PC-9 (cell line): ENCODE measurements at places on chromosomes 6 and 20. TPM values are rescaled to one million over a fixed set of nuclear protein-coding genes. Genes with fewer than 3 reads are reported as not detected.
A peak's percentile ranks its signal among the peaks of the same experiment; 100 is the strongest.

SCUBE3 gene
- 0.10 and 0.17 TPM in 2 replicates for total RNA-seq

CST5 gene
- total RNA-seq, result 0.93 and 2.2 TPM in 2 replicates

- DNase-seq, result no peak
Observed at GRCh38 chr6:117272032-117272866, 6.9 kb downstream of the VGLL2 start.

KIAA0408 gene
- not detected in 2 replicates for total RNA-seq

DNA sequence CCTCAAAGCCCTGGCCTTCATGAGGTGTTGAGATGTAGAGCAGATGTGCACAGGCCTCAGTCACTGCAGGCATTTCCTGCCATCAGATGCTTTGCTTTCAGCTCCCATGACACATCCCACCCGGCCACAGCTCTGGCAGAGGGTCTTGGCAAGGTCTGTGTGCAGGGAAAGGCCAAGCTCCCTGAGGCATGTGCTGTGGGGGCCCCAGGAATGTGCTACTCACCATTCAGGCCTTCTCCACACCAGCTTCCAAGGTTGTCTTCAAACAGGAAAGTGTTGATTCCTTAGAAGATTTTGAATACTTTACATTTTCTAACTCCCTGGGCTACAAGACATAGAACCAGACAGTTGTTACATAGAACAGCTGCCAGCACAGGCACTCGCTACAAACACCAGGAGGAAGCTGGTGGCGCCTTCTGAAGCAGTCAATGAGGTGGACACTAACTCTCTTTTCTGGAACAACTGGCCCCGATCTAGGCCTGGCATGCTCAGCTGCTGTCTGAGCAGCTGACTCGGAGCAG is 27.8 kb downstream of the CASS4 start:
- DNase-seq, result peak; percentile 41

GRCh38 chr6:138862456-138862855 is 66.6 kb downstream of the ECT2L start:
- DNase-seq, result no peak

- DNase-seq, result no peak
Observed at GRCh38 chr6:46451343-46451742, 39.9 kb downstream of the RCAN2 start.

DNA sequence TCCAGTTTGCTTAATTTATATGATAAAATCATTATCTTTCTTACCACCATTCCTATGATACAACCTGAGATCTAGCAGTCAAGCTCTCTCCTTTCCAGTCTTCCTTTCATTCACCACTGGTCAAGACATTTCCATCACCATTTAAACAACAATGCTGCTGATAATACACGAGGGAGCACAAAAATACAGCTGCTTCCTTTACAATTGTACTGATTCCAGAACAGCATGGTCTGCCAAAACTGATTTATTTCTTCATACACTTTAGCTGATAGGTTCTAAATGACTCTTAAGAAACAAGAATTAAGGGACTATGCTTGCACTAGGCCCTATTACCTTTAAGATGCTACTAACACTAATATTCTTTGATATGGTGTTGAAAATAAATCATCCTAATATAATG is 65.0 kb downstream of the EPM2A start:
- DNase-seq, result no peak

SNRPB gene
- total RNA-seq, result 310 and 349 TPM in 2 replicates

PI3 gene
- 4.6 and 6.6 TPM in 2 replicates for total RNA-seq

HBS1L gene
- 70.5 and 84.4 TPM in 2 replicates for total RNA-seq

GRCh38 chr6:27239258-27239657 is 8.2 kb upstream of the PRSS16 start:
- no peak for DNase-seq

CLPSL2 gene
- total RNA-seq, result 0.76 TPM in 1 of 2 replicates, not detected in the other

DNA sequence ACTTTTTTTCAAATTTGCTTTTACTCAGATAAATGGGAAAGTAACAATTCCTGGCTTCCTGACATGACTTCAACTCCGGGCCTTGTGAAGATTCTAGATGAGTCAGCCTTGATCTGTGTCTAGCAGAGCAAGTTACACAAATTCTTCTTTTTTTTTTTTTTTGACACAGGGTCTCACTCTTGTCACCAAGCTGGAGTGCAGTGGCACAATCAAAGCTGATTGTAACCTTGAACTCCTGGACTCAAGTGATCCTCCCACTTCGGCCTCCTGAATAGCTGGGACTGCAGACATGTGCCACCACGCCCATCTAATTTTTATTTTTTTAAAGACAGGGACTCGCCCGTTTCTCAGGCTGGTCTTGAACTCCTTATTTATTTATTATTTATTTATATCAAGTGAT is 7.3 kb upstream of the ARHGAP18 start:
- no peak for DNase-seq

NKX2-2 gene
- total RNA-seq, result not detected in 2 replicates

BAK1 gene
- 24.6 and 28.4 TPM in 2 replicates for total RNA-seq

ATG5 gene
- 38.1 and 39.8 TPM in 2 replicates for total RNA-seq

GRCh38 chr6:2866171-2866846 is 24.6 kb upstream of the SERPINB1 start:
- no peak for DNase-seq

DNA sequence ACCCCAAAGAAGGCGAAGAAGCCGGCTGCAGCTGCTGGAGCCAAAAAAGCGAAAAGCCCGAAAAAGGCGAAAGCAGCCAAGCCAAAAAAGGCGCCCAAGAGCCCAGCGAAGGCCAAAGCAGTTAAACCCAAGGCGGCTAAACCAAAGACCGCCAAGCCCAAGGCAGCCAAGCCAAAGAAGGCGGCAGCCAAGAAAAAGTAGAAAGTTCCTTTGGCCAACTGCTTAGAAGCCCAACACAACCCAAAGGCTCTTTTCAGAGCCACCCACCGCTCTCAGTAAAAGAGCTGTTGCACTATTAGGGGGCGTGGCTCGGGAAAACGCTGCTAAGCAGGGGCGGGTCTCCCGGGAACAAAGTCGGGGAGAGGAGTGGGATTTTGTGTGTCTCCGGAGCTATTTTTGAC is 69.6 kb downstream of the HFE start:
- peak; percentile 46 for DNase-seq

CEP250 gene
- 63.6 and 79.5 TPM in 2 replicates for total RNA-seq

DNA sequence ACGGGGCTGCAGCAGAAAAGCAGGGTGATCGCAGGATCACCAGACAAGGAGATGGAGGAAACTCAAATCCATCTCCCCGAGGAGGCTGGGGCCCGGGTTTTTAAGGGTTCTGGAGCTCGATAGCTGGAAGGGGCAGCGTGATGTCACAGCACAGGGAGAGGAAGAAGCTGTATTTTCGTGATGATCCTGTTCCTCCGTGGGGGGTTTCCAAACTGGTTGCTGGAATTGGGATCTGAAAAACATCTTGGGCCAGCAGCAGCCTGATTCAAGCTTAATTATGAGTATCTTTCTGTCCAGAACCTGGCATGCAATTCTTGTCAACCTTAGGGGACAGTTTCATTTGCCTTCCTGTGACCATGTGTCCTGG is 4.1 kb downstream of the CST7 start:
- no peak for DNase-seq

GSTA2 gene
- total RNA-seq, result not detected in 2 replicates

DNA sequence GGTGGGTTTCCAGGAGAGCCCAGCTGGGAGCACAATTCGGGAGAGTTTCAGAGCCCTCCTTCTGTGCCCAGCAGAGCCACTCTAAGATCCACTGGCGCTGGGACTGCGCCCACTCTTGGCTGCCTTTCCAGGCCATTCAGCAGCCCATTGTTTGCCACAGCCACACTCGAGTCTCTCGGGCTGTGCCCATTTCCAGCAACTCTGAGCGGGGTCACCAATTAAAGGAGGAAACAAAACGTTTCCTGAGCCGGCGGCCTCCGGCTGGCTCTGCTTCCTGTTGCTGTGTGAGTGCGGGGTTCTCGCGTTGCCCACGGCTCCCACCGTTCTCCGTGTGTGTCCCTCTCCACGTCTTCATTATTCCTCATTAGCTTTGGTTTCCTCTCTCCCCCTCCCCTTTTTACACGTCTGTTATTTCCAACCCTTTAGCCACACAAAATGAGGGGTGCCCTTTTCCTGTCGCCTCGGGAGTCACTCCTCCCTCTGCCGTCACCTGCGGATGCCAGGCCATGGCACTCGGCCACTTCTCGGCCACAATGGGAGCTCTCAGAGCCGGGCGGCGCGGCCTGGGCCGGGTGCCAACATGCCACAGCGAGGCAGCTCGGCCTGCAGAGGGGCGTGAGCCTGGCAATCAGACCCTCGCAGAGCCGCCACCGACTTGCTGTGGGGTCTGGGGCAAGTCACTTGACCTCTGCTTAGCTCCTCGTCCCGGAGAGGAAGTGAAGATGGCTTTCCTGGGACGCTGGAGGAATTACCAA is 94.3 kb upstream of the NKX2-2 start:
- no peak for DNase-seq

KLC4 gene
- total RNA-seq, result 46.2 and 46.7 TPM in 2 replicates

ZSCAN23 gene
- 9.1 and 12.0 TPM in 2 replicates for total RNA-seq

- no peak for DNase-seq
Observed at GRCh38 chr20:63705232-63706026, 2.3 kb downstream of the ARFRP1 start.

- no peak for DNase-seq
Observed at GRCh38 chr6:134229520-134229919, 88.4 kb downstream of the SGK1 start.

DNA sequence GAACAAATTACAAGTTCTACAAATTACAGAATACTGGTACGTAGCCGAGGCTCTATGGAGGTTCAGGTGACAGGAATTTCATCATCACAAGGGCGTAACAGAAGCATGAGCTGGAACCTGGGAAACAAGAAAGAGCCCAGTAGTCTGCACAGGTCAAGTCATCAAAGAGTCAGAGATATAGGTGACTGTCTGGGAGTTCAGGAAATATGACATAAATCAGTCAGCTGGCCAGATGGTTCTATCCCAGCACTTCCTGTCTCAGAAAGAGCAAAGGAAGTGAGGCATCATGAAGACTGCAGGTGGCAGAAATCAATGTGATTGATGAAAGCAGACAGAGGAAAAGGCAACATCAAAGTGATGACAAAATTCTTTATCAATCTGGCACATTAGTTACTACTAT is 23.3 kb downstream of the MYCT1 start:
- no peak for DNase-seq

GRCh38 chr6:17392978-17393891 is at the start of gene CAP2:
TSS of gene CAP2 (plus strand) at chr6:17393595. CDS start at chr6:17421556, 27,961 bp downstream.
- peak; percentile 74 for DNase-seq

WFDC10A gene
- total RNA-seq, result not detected in 2 replicates

GRCh38 chr6:87623248-87623647 is 33.3 kb downstream of the ORC3 start:
- no peak for DNase-seq

DNA sequence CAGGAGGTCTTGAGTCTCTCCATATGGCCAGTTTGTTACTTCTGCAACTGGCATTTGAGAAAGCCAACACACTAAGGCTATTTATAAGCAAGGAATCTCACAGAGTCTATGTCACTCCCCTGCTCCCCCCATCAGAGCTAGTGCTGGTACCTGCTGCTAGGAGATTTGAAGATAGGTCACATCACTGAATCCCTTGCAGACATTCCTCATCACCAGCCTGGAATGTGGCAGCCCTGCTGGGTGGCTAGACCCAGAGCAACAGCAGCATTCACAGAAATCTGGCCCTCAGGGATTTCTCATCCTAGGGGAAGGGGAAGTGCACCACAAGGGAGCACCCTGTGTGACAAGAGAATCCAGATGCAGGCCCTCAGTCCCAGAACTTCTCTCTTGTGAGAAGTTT is 672.1 kb downstream of the HACE1 start:
- no peak for DNase-seq

FILIP1 gene
- 0.15 TPM in 1 of 2 replicates, not detected in the other for total RNA-seq

GRCh38 chr6:129508477-129509145 is 201.4 kb downstream of the ARHGAP18 start:
- DNase-seq, result no peak

DNA sequence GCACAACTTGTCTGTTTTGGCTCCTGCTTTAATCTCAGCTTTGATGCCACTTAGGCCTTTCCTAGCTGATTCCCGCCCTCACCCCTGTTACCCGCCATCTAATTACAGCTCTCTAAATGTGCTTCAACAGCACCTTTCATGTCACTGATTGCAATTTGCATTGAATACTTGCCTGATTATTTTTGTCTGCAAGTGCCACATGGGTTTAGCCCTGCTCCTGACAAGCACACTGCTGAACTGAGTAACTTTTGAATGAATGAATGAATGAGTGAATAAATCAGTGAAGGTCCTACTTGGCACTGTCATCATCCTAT is 591 bp upstream of the DCBLD1 start:
- no peak for DNase-seq

DNA sequence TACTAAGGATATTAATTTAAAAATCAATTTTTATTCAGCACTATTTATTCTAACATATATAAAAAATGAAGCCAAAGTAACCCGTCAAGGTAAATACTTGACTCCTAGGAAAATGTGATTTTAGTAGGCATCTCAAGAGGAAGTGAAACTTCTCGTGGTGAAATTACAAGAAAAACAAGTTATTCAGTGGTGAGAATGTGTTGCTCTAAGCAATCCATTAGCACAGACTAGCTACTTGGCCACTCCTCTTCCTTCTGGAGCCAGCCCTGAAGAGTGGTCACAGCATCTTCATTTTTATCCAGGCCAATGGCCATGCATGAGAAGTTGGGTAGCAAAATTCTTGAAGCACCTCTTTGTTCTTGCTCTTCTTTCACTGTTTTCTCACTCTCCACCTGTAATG is 40.4 kb upstream of the GFRAL start:
- no peak for DNase-seq

FAM184A gene
- total RNA-seq, result 0.85 and 1.1 TPM in 2 replicates

CCN5 gene
- 0.20 TPM in 1 of 2 replicates, not detected in the other for total RNA-seq

DNA sequence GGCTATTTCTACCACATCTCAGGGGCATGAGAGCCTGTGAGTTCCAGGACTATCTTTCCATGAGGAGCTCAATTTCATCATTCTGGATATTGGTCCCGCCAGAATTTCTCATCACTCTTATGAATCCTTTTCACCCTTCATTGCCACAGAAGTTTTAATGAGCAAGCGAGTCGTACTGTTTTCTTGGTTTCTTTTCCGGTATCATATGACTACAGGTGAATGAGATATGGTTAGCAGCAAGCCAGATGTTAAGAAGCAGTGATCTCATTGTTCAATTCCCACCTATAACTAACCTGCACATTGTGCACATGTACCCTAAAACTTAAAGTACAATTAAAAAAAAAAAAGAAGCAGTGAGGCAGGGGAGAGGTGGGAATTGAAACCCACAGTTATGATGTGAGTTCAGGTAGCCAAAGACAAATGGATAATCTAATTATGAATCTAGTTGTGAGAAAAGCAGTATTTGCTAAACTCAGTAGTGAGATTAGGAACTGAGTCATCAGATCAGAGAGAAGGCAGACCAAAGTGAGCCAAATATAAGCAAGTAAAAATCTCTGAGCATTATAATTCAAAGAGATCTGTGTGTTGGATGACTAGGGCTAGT is 78.0 kb upstream of the ELOVL5 start:
- no peak for DNase-seq

SLC17A2 gene
- total RNA-seq, result not detected in 2 replicates

GRCh38 chr6:110710115-110710514 is 105.2 kb downstream of the CDK19 start:
- DNase-seq, result no peak
